Activated CD4-positive, alpha-beta T cell treated with anti-CD3 and anti-CD28 coated beads for 36 hours (primary cell): ENCODE measurements at places on chromosomes 11 and 22. TPM values are rescaled to one million over a fixed set of nuclear protein-coding genes. Genes with fewer than 3 reads are reported as not detected.

The ABCG4 gene
- total RNA-seq, result not detected

The GAL gene
- total RNA-seq, result 2.2 TPM

The MMP11 gene
- 0.32 TPM for total RNA-seq

The TM7SF2 gene
- 18.1 TPM for total RNA-seq

The TBX10 gene
- total RNA-seq, result not detected

DNA sequence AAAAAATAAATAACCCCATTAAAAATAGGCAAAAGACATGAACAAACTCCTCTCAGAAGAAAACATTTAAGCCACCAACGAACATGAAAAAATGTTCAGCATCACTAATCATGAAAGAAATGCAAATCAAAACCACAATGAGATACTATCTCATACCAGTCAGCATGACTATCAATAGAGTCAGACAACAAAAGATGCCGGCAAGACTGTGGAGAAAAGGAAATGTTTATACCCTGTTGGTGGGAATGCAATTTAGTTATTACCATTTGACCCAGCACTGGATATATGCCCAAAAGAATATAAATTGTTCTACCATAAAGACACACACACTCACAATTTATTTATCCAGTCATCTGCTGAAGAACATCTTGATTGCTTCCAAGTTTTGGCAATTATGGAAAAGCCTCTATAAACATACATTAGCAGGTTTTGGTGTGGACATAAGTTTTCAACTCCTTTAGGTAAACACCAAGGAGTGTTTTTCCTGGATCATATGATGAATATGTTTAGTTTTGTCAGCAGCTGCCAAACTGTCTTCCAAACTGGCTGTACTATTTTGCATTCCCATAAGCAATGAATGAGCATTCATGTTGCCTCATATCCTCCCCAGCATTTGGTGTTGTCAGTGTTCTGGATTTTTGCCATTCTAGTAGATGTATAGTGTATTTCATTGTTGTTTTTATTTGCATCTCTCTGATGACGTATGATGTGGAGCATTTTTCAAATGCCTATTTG lies 28.0 kb downstream of the OR8D1 start:
- no peak overlapping the region for H3K27ac ChIP-seq
- H3K4me3 ChIP-seq, result no peak overlapping the region
- no peaks in the 10 kb centered on the region for H3K36me3 ChIP-seq
- no peaks in the 10 kb centered on the region for H3K27me3 ChIP-seq
- no peak for DNase-seq
- H3K4me1 ChIP-seq, result no peaks in the 10 kb centered on the region

DNA sequence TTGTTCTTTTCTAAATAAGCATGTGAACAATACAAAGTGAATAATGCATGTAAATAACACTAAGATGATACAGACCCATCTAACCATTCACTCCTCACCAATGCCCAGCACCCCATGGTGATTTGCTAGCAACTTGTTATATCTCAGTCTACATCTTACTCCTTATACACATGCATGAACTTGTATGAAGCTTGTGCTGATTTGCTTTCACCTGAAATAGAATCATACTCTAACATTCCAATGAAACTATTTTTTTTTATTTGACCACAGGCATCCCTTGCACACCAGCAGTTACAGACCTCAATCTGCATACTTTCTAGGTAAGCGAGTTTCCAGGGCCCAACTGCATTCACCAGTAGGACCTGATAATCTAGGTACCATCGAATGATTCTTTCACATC lies 873.6 kb downstream of the OPCML start:
- H3K36me3 ChIP-seq, result no peaks in the 10 kb centered on the region
- no peak overlapping the region for H3K4me3 ChIP-seq
- H3K27ac ChIP-seq, result no peak overlapping the region
- no peak for DNase-seq
- no peaks in the 10 kb centered on the region for H3K27me3 ChIP-seq

The OR51E2 gene
- total RNA-seq, result not detected

DNA sequence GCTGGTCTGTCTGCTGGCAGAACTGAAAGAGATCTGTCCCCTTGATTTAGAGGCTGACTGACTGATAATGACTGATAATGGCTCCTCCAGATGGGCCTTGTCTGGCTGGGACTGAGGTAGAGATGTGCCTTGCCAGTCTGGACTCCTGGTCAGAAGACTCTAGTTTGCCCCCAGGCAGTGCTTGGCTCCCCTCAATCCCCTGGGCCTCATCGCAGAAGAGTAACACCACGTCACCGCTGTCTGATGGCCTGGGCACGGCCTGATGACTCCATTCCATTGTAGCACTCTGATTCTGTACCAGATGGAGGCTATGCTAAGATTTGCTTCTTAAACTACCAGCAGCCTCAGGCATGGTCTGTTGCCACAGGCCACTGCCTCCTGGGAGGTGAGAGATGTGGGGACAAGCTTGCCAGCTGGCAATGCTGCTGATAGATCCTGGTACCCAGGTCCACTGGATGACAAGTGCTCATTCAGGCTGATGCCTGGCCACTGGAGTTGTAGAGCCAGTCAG lies 19.1 kb downstream of the CYB5R2 start:
- no peaks in the 10 kb centered on the region for H3K27me3 ChIP-seq
- H3K4me3 ChIP-seq, result no peak overlapping the region
- no peak for DNase-seq
- peaks cover 12% of the 10 kb centered on the region for H3K36me3 ChIP-seq

DNA sequence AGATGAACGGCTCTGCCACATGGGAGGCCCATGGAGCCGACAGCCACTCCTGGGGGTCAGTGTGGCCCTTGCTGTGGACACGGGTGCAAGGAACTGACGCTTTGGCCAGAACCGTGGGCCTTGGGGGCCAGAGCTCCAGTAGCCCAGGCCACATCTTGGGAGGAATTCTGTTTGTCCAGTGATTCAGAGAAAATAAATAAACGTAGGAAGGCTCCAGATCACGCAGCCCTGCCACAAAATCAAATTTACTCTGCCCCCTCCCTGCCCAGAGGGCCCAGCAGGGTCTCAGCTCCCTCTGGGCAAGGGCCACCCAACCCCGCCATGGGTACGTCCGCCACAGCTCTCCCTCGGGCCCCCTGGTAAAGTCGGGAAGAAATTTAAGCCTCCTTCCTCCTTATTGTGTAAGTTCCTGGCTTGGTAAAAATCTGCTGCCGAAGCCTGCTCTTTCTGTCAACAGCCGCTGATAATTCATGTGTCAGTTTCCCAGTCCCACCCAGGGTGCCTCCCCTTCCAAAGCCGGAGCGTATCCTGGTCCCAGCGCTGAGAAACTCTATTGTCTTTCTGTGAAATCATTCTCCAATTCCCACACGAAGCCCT lies 6.9 kb upstream of the MUC5AC start:
- peaks cover 4% of the 10 kb centered on the region for H3K27me3 ChIP-seq
- no peak overlapping the region for H3K4me3 ChIP-seq
- no peak overlapping the region for H3K27ac ChIP-seq
- no peaks in the 10 kb centered on the region for H3K36me3 ChIP-seq

The ROBO4 gene
- not detected for total RNA-seq

The ST13 gene
- total RNA-seq, result 260 TPM

DNA sequence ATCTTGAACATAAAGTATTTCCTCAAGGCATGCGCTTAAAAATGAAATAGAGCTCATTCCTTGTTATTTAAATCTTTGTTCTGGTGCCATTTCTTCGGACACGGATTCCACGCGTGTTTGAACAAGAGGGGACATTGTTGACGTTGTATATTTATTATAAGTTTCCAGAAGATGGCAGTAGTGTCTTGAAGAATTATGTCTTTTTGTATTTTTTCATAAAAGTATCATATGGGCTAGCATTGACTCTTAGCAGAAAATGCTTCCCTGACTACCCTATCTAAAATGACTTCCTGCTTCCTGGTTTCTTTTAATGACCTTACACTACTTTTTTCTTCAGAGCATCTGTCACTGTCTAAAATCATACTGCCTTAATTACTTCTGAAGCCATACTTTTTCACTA lies 20.4 kb downstream of the BIRC2 start:
- DNase-seq, result no peak
- H3K36me3 ChIP-seq, result peaks cover 57% of the 10 kb centered on the region
- H3K4me3 ChIP-seq, result no peak overlapping the region
- peaks cover 27% of the 10 kb centered on the region for H3K4me1 ChIP-seq

DNA sequence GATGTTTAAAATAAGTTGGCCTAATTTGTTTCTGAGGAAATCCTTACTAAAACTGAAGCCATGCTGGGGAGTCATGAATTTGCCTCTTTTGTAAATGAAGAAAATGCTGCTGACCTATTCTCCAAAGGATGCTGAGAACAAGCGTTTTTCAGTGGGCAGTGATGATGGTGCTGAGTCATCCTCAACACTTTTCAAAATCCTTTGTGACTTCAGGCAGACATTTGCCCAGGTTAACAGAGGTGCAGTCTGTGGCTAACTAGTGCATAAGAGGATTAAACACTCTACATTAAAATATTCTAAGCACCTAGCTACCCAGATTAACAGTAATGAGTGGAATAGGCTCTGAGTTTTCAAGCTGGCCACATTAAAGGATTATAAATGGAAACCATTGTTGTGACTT lies 509.0 kb downstream of the DLG2 start:
- no peak overlapping the region for H3K27ac ChIP-seq
- H3K4me3 ChIP-seq, result no peak overlapping the region
- no peaks in the 10 kb centered on the region for H3K36me3 ChIP-seq
- no peaks in the 10 kb centered on the region for H3K4me1 ChIP-seq

DNA sequence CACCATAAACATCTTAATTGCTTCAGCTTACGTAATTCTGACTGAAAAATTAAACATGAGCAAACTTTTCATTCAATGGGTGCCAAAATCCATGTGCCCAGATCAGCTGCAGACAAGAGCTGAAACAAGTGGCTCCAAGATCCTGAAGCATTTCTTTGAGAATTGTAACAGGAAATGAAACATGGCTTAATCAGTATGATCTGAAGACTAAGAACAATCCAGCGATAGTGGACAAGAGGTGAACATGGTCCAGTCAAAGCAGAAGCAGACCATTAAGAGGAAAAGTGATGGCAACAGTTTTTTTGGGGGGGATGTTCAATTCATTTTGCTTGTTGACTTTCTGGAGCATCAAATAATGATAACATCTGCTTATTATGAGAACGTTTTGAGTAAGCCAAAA lies 1964.5 kb upstream of the RAG2 start:
- no peaks in the 10 kb centered on the region for H3K36me3 ChIP-seq
- H3K4me3 ChIP-seq, result no peak overlapping the region
- H3K4me1 ChIP-seq, result no peaks in the 10 kb centered on the region
- no peak overlapping the region for H3K27ac ChIP-seq

The FZD4 gene
- 0.21 TPM for total RNA-seq

- H3K27ac ChIP-seq, result no peak overlapping the region
- H3K4me3 ChIP-seq, result no peak overlapping the region
- H3K27me3 ChIP-seq, result peaks cover 12% of the 10 kb centered on the region
- no peak for DNase-seq
These were observed 41.8 kb upstream of the DLAT start for GRCh38 chr11:111983187-111983986.

- H3K36me3 ChIP-seq, result no peaks in the 10 kb centered on the region
- no peak for DNase-seq
These were observed 14.5 kb downstream of the SEPTIN3 start for GRCh38 chr22:41983513-41984405.

- peaks cover 74% of the 10 kb centered on the region for H3K4me1 ChIP-seq
- peaks cover 34% of the 10 kb centered on the region for H3K36me3 ChIP-seq
- peak; percentile 34 for DNase-seq
- no peak overlapping the region for H3K4me3 ChIP-seq
- no peaks in the 10 kb centered on the region for H3K27me3 ChIP-seq
- H3K27ac ChIP-seq, result peak overlapping the region; percentile 6
These were observed 7.4 kb downstream of the MED15 start for GRCh38 chr22:20514658-20515406.

- H3K27ac ChIP-seq, result peak overlapping the region; percentile 97
- peak overlapping the region; percentile 78 for H3K4me3 ChIP-seq
- DNase-seq, result no peak
These were observed 1.3 kb upstream of the SLC25A45 start for GRCh38 chr11:65383778-65384177.
